ENCODE measurements at places on chromosomes 2 and 18.
A peak's percentile ranks its signal among the peaks of the same experiment; 100 is the strongest.

DNA sequence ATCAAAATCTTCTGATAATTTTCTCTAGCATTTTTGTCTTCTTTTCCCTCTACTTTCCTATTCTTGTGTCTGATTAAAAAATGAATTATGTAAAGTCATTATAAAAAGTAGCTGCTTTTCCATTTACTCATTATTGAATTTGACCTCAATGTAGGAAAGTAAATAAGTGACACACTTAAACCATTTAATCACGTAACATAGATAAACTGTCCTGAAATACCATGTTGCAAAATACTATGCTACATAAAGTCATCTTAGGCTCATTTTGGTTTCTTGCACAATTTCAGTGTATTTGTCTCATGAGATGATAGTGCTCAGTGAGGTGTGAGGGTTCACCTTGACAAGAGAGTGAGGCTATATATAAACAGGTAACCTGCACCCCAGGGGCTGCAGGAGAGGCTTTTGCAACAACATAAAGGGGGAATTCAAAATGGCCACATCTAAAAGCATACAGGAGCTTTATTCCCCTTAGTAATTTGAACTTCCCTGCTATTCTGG is 502.7 kb downstream of the RNF144A start:
- DNase-seq, result no peak

- peak; percentile 40 for DNase-seq
These were observed 91.7 kb upstream of the EPC2 start for GRCh38 chr2:148552675-148553331.

GRCh38 chr2:3131636-3132326 is 245.8 kb downstream of the EIPR1 start:
- DNase-seq, result no peak

DNA sequence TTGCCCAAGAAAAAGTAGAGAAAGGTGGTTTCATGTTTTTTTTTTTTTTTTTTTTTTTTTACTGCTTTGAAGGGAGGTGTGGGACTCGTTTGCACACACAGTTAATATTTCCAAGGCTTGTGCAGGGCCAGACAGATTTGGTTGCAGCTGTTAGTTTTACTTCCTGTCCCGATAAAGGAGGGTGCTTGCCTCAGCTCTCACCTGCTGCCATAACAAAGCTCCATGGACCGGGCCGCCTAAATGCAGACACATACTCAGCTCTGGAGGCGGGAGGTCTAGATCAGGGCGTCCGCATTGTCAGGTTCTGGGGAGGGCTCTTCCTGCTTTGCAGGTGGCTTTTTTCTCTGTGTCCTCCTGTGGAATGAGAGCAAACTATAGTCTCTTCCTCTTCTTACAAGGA is 69.9 kb downstream of the ODC1 start:
- DNase-seq, result no peak

GRCh38 chr18:7089369-7089768 is 28.2 kb downstream of the LAMA1 start:
- no peak for DNase-seq

- no peak for DNase-seq
These were observed 35.1 kb downstream of the MAPRE2 start for GRCh38 chr18:35076135-35076924.

Measured in left forelimb (tissue), 1 donor.